ENCODE measurements at places on chromosomes 4 and X. TPM values are rescaled to one million over a fixed set of nuclear protein-coding genes. Genes with fewer than 3 reads are reported as not detected.

Gene MED14
- total RNA-seq = 16.6 TPM

GRCh38 chr4:37757761-37758160 is 68.7 kb upstream of the PGM2 start:
- no peak for DNase-seq
- no peaks in the 10 kb centered on the region for H3K36me3 ChIP-seq
- H3K4me1 ChIP-seq = no peaks in the 10 kb centered on the region
- H3K27me3 ChIP-seq = no peaks in the 10 kb centered on the region

DNA sequence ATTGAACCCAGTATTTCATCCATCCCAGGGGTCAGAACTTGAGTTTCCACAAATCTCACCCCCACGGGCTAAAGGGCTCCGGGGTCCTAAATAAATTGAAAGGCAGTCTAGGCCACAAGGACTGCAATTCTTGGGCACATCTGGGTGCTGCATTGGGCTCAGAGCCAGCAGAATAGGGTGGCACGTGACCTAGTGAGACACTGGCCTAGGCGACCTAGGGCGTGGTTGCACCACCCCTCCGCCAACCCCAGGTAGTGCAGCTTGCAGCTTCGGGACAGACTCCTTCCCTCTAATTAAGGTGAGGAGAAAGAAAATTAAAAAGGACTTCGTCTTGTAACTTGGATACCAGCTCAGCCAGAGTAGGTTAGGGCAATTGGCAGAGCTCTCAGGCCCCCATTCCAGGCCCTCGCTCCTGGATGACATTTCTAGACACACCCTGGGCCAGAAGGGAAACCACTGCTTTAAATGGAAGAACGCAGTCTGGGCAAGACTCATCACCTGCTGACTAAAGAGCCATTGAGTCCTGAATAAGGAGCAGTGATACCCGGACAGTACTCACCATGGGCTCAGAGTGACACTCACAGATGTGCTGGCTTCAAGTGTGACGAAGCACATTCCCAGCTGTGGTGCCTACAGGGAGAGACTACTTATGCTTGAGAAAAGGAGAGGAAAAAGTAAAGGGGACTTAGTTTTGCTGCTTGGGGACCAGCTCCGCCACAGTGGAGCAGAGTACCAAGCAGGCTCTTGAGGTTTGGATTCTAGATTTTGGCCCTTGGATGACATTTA is 735.4 kb downstream of the FSTL5 start:
- no peaks in the 10 kb centered on the region for H3K27me3 ChIP-seq
- DNase-seq = no peak
- H3K4me1 ChIP-seq = no peaks in the 10 kb centered on the region
- no peak overlapping the region for H3K4me3 ChIP-seq
- H3K36me3 ChIP-seq = no peaks in the 10 kb centered on the region

GRCh38 chr4:119728185-119728584 is 99.6 kb upstream of the PDE5A start:
- no peaks in the 10 kb centered on the region for H3K36me3 ChIP-seq
- no peak overlapping the region for H3K4me3 ChIP-seq
- H3K4me1 ChIP-seq = peaks cover 18% of the 10 kb centered on the region
- no peaks in the 10 kb centered on the region for H3K27me3 ChIP-seq
- no peak overlapping the region for H3K27ac ChIP-seq

DNA sequence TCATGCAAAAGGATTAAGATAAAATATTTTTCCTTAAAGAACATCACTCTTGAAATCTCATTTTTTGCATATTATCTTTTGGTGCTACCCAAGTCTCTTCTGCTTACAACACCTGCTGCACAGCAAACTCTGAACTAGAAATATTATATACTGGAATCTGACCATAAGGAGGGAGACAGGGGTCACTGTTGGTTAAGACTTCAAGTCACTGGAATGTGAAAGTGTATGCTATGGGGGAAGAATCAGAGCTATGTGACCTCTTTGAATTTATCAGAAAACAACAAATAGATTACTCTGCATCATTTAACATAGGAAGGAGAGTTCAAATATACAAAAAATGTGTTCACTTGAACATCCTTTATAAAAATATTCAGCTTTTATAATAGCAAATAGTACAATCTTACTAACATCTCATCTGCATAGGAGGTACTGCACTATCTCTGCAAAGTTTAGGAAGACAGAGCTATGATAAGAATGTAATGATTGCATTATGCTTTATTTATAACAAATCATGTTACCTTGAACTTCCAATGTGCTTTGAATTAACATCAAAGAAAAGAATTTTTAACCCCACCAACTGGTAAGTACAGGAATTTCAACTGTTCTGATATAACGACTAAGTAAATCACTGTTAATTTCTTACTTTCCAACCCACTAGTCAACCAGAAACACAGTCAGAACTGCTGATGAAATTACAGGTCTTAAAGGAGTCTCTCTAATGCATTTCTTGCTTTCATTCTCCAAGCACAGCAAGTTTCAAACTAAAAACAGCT is 69.8 kb downstream of the ZNF827 start:
- H3K4me3 ChIP-seq = no peak overlapping the region
- no peaks in the 10 kb centered on the region for H3K4me1 ChIP-seq
- no peaks in the 10 kb centered on the region for H3K36me3 ChIP-seq
- no peaks in the 10 kb centered on the region for H3K27me3 ChIP-seq
- H3K27ac ChIP-seq = no peak overlapping the region

DNA sequence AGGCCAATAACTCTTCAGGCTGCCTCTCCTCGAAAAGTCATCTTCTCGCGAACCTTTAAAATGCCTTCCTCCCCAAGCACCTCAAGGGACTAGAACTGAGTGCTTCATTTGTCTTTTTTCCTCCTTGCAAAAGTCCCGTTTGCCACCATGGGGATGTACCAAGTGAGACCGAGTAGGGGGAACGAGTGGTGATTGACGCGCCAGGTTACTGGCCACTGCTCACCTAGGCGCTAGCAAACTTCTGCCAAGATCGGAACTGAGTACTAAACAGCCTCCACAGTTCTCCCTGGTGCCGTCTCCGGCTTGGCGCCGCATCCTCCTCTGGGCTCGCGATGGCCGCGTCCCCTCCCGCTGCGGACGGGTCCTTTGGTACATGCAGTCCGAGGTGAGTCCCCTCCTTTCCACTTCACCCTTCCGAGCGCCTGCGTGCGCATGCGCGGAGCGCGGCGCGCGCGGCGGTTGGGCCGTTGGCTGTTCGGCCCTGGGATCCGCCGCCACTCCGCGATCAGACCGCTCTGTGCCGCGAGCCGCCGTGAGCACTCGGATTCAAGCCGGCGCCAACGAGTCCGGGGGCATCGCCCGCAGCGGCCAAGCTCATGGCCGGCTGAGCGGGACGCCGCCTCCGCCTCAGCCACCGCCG is at the start of gene CDK16:
CDK16 (plus strand) TSS at position 402 of the 640 bp plus-strand sequence. CDS start 4,877 bp downstream, outside the sequence.
- peaks cover 20% of the 10 kb centered on the region for H3K36me3 ChIP-seq
- peak within 1 kb of the TSS; percentile 79 for H3K4me3 ChIP-seq
- H3K4me1 ChIP-seq = no peaks in the 10 kb centered on the region
- H3K27ac ChIP-seq = peak within 1 kb of the TSS; percentile 94
- no peaks in the 10 kb centered on the region for H3K27me3 ChIP-seq
- peak; percentile 85 for DNase-seq

All from pancreas (tissue), 10 donors.